Smooth muscle cell of bladder (primary cell): ENCODE measurements at places on chromosomes 4 and X. TPM values are rescaled to one million over a fixed set of nuclear protein-coding genes. Genes with fewer than 3 reads are reported as not detected.

The TREX2 gene
- total RNA-seq = 1.4 and 1.8 TPM in 2 replicates

The SPANXB1 gene
- not detected in 2 replicates for total RNA-seq

The VSIG4 gene
- not detected in 2 replicates for total RNA-seq

The MSANTD1 gene
- 0.14 and 0.74 TPM in 2 replicates for total RNA-seq

The ANOS1 gene
- under 0.01 and 0.46 TPM in 2 replicates for total RNA-seq

The BEND2 gene
- total RNA-seq = not detected in 2 replicates
